ENCODE measurements at places on chromosomes 16 and 17. TPM values are rescaled to one million over a fixed set of nuclear protein-coding genes. Genes with fewer than 3 reads are reported as not detected.
A peak's percentile ranks its signal among the peaks of the same experiment; 100 is the strongest.

CFAP97D1 gene
- not detected for total RNA-seq

SCN4A gene
- total RNA-seq: not detected

DNA sequence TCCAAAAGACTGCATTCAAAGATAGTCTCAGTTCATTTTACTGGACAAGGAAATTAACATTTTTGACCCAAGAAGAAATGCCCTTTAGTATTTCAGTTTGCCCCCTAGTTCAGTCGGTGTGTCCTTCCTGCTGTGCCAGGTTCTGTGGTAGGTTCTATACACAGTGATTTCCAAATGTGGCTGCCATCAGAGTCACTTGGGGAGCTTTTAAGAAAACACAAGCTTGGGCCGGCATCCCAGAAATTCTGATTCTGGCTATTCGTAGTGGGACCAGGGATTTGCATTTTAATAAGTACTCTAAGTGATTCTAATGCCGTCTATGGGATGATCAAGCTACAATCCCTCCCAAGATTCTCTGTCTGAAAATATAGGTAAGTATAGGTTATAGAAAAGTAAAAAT, 10.2 kb downstream of the RSPRY1 start:
- no peak for DNase-seq

DNA sequence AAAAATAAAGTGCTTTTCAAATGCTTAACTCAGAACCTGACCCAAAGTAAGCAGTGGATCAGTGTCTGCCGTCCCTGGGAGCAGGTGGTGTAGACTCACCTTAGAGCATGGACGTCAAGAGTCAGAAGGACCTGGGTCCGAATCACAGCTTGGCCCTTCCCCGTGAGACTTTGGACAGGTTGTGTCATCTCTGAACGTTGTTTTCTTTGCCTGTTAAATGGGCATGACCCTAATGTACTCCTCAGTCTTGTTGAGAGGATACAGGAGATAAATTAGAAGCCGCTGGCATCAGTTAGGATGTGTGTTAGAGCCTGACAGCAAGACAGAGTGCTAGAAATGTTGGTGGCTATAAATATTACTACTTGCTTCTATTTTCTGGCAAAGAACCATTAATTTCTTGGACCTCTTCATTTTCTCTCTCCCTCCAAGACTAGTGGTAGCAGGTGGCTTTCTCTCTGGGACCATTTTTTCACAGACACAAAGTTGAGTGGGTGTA, 68.8 kb downstream of the RAB11FIP4 start:
- DNase-seq: no peak

DNA sequence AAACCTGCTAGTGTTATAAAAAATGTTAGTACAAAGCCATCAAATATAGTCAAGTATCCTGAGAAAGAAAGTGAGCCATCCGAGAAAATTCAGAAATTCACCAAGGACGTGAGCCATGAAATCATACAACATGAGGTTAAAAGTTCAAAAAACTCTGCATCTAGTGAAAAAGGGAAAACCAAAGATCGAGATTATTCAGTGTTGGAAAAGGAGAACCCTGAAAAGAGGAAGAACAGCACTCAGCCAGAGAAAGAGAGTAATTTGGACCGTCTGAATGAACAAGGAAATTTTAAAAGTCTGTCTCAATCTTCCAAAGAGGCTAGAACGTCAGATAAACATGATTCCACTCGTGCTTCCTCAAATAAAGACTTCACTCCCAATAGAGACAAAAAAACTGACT, 31.7 kb downstream of the RBBP6 start:
- DNase-seq: no peak

ARHGAP23 gene
- 30.5 TPM for total RNA-seq

GRCh38 chr17:12457493-12457892, 208.2 kb upstream of the MYOCD start:
- no peak for DNase-seq

DNA sequence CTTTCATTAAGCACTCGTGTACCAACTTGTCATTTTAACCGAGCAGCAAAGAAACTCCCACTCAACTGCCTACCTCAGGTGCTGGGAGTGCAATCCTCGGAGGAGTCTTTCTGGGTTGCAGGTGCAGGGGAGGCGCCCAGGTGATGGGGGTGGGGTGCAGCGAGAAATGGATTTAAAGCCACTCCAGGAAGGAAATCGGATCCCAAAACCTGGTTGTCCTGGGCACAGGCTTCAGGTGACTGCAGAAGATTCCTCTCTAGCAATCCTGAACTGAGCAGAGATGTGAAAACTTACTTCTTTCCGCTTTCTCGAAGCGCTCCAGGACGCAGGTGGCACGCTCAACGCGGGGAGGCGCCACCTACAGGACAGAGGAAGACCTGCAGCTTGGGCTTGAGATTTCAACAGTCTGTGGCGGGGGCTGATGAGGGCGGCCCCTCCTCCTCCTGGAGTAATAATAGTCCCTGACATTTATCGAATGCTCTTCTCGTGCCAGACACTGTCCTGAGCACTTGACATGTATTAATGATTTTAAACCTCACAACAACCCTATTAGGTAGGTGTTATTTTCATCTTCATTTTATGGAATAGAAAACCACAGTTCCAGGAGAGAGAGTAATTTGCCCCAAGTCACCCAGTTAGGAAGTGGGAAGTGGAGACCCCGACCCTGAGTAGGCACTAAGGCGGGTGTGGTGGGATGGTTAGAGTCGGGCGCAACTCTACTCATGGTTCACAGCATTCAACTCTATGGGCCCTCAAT, 27.2 kb upstream of the SKAP1 start:
- DNase-seq: peak; percentile 42

TBC1D3H gene
- not detected for total RNA-seq

DNA sequence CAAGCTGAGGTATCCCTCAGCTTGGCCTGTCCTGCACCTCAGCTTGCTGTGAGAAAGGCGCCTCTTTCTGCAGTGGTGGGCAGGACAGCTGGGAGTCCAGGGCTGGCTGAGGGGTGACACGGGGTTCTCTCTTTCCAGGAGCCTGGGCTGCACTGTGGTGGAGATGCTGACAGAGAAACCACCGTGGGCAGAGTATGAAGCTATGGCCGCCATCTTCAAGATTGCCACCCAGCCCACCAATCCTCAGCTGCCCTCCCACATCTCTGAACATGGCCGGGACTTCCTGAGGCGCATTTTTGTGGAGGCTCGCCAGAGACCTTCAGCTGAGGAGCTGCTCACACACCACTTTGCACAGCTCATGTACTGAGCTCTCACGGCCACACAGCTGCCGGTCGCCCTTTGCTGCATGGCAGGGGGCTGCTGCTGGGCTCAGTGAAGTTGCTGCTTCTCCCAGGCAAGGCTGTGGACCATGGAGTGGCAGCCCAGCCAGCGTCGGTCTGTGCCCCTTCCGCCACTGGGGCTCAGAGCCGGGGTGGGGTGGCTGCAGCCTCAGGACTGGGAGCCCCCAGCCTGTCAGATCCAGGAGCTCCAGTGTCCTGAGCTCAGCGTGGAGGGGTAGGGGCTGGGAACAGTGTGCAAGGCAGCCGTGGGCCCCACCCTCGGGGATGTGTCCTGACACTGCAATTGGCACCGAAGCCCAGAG, 6.4 kb downstream of the LIMD2 start:
- no peak for DNase-seq

- peak; percentile 56 for DNase-seq
Observed at GRCh38 chr17:72725433-72726068, 366.9 kb downstream of the SLC39A11 start.

GRCh38 chr17:2749058-2749783, at the start of gene CCDC92B:
CCDC92B (minus strand) TSS chr17:2749652; CDS start chr17:2735145, 14,507 bp downstream.
- DNase-seq: no peak

PRSS33 gene
- not detected for total RNA-seq

GRCh38 chr17:60964160-60964559, 286.5 kb downstream of the BCAS3 start:
- DNase-seq: no peak

- DNase-seq: peak; percentile 69
Observed at GRCh38 chr17:38748149-38748891, at the start of gene PCGF2. PCGF2 (minus strand) TSS chr17:38748336; CDS start chr17:38740402, 7,934 bp downstream.

DNA sequence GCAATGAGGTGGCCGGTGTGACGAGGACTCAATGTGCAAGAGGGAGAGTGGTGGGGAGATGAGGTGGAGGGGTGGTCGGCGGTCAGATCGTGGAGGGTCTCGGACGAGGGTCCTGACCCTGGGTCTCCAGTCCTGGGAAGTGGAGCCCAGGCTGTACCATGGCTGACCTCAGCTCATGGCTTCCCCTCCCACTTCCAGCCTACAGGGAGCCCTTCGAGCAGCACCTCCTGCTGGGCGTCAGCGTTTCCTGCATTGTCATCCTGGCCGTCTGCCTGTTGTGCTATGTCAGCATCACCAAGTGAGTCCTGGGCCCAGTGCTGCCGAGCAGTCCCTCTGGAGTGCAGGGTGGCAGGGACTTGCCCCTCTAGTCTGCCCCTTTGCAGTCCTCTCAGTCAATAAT, 41.8 kb downstream of the IL4R start:
- no peak for DNase-seq

Data from mammary epithelial cell (primary cell).